A549 treated with Hydrocortisone at 1 μM for 4 hours (cell line): ENCODE measurements at places on chromosomes 3 and 15. TPM values are rescaled to one million over a fixed set of nuclear protein-coding genes. Genes with fewer than 3 reads are reported as not detected.

The CAND2 gene
- 0.36 to 0.67 TPM (median 0.37 TPM) in 5 replicates for total RNA-seq

The PLSCR5 gene
- total RNA-seq, result not detected in 5 replicates

The LRRIQ4 gene
- not detected in 5 replicates for total RNA-seq

The WDR72 gene
- 5.9 to 8.8 TPM (median 6.2 TPM) in 5 replicates for total RNA-seq

The BSN gene
- total RNA-seq, result 0.11 to 0.33 TPM (median 0.14 TPM) in 5 replicates

The CX3CR1 gene
- 0.06 to 0.09 TPM (median 0.07 TPM) in 3 of 5 replicates, not detected in the others for total RNA-seq
